ENCODE measurements at places on chromosomes 3 and 15. TPM values are rescaled to one million over a fixed set of nuclear protein-coding genes. Genes with fewer than 3 reads are reported as not detected.

The CD200 gene
- 1.3 TPM for total RNA-seq

The CCRL2 gene
- total RNA-seq: 1.4 TPM

The ALDH1A2 gene
- total RNA-seq: 10.4 TPM

The TMIE gene
- 0.74 TPM for total RNA-seq

The GPR62 gene
- total RNA-seq: 0.15 TPM

The TTLL3 gene
- total RNA-seq: 11.0 TPM

The IL20RB gene
- 0.12 TPM for total RNA-seq

- DNase-seq: peak; percentile 41
These were observed 342.7 kb downstream of the PTPRG start for GRCh38 chr3:61903931-61904657.

- DNase-seq: no peak
These were observed 179.3 kb upstream of the ANKRD28 start for GRCh38 chr3:15977090-15977489.

DNA sequence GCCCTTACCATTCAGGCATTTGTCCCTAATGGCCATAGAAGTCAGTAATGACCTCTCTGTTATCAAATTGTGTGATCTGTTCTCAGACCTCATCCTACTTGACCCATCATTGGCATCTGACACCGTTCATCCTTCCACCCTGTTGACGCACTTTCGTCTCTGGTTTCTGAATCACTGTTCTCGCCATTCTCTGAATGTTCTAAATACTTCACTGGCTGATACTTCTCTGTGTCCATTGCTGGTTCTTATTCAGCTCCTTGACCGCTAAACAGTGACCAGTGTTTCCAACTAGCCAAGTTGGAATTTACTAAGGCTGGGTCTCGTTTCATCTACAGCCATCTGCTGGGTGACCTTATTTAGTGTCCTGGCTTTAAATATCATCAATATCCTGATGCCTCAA lies 2.2 kb downstream of the ACAD9 start:
- DNase-seq: no peak

DNA sequence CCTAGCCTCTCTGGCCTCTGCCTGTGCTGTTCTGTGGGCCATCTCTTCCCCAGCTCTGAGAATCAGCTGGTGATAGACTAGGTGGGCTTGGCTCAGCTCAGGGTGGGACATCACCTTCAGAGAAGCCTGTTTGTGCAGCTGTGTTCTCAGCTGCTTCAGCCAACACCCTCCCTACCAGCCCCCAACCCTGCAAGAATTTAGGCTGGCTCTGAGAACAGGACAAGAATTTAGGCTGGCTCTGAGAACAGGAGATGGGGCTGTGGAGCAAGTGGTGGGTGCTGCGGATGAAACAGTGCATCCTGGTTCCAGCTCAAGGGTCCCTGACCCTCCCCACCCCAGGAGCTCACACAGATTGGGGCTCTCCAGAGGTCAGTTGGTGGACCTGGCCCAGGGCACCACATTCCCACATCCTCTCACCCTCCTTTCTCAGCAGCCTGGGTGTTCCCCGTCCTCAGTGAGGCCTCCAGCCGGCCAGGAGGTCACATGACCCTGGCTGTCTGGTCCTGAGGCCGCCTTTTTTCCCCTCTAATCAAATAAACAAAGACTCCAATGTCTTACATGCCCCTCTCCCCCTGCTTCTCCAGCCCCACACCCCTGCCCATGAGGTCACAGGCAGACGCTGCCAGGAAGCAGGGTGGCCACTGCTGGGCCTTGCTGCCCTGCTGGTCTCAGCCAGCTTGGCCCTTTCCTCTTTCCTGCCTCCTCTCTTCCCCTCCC lies 14.9 kb downstream of the PLEKHO2 start:
- peak; percentile 76 for DNase-seq

DNA sequence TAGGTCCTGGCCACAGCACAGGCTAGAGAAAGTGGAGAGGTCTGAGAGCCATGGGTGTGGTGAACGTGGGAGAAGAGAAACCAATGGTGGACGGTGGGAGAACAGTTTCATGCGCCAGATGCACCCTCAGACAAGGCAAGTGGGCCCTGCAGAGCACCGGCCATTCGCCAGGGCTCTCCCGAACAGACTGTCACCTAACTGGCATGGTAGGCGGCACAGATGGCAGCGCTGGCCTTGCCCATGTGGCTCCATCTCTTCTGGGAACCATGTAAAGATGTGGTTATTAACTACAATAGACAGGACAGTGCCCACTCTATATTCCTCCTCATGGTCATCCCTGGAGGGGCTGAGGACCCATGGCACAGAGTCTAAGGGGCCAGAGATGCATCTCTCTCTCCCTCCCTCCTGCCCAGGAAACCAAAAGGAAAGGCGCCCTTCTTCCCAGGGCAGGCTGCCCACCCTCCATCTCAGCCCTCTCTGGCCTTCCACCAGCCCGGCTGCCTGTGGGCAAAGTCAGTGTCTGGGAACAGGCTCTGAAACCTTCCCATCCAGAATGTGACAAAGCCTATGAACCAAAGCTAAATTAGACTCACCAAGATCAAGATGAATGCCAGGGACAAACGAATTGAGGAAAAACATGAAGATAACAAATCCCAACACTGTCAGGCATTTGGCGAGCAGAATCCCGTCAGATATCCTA lies 147.8 kb downstream of the OCA2 start:
- no peak for DNase-seq

- DNase-seq: no peak
These were observed 227.1 kb upstream of the CGNL1 start for GRCh38 chr15:57149196-57149595.

- DNase-seq: no peak
These were observed 2.2 kb upstream of the MLF1 start for GRCh38 chr3:158568784-158569183.

- no peak for DNase-seq
These were observed 395.2 kb upstream of the AZI2 start for GRCh38 chr3:28743831-28744230.

DNA sequence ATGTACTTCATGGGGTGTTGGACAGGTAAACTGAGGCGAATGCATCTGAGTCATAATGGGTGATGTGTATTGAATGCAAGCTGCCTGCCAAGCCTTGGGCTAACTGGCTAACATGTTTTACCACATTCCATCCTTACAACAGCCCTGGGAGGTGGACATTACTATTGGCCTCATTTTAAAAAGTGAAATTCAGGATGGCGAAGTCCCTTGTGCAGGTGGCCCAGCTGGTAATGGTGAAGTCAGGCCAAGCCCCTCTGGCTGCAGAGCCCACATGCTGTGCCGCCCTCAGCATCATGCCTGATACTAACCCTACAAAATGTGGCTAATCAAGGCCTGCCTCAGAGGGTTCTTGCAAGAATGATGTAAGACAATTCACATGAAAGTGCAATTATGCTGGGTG lies 60.0 kb upstream of the CHD2 start:
- no peak for DNase-seq

- no peak for DNase-seq
These were observed 66.8 kb upstream of the PTX3 start for GRCh38 chr3:157369727-157370421.

DNA sequence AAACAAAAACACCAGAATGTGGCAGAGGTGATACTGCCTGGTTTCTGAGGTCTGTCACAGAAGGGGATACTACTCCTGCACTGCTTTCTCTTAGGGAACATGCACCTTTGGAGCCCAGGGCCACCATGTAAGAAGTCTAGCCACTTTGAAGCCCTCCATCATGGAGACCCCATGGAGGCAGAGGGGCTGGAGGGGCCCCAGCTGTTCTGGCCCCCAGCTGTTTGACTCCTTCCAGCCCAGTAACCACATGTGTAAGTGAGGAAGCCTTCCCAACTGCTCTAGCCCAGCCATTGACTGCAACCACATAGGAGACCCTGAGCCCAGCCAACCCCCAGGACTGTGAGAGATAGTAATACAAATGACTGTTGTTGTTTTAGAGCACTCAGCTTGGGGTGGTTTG lies 9.0 kb upstream of the IGDCC4 start:
- no peak for DNase-seq

GRCh38 chr3:194009892-194010533 lies 125.9 kb upstream of the HES1 start:
- DNase-seq: no peak

- DNase-seq: no peak
These were observed 27.9 kb upstream of the SLC41A3 start for GRCh38 chr3:126111566-126112475.

Data from left ventricle myocardium superior (tissue), 1 donor.